ENCODE measurements at places on chromosomes 12 and 14. TPM values are rescaled to one million over a fixed set of nuclear protein-coding genes. Genes with fewer than 3 reads are reported as not detected.

The CIROP gene
- total RNA-seq: not detected

The TRMT5 gene
- total RNA-seq: 10.8 TPM

GRCh38 chr12:25208554-25208953, 13.5 kb downstream of the ETFRF1 start:
- DNase-seq: no peak

DNA sequence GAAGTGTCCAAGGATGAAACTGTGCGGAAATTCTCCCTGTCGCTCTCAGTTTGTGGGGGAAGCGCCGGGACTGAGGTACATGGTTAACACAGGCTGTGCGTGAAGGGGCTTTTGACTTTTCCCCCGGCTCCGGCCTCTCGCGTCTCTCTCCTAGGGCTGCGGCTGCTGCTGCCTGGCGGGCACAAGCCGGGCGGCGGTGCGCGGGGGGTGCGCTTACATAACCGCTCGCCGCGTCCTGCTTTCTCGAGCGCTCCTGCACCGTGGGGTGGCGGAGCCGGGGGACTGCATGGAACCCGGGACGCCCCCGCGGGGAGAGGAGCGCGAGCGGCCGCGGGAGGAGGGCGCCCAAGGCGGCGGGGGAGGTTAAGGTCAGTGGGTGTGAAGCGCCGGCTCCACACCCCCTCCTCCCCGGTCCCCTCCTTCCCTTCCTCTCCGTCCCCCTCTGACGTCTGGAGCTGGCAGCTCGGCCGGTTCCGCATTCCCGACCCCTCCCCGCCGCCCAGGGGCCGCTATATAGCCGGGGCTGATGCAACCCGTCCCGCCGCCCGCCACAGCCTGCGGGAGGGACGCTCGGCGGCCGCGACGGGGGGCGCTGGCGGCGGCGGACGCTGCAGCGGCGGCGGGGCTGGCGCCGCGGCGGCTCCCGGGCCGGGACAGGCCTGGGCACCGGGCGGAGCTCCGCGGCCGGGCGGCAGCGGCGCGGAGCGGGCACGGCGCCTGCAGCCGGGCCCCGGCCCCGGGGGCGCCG, at the start of gene JDP2:
Gene JDP2 (plus strand): TSS at position 541 of the 748 bp plus-strand sequence. CDS start 9,899 bp downstream, outside the sequence.
- peak; percentile 42 for DNase-seq

- no peak for DNase-seq
Observed at GRCh38 chr12:27305673-27306456, 26.8 kb upstream of the BMAL2 start.

DNA sequence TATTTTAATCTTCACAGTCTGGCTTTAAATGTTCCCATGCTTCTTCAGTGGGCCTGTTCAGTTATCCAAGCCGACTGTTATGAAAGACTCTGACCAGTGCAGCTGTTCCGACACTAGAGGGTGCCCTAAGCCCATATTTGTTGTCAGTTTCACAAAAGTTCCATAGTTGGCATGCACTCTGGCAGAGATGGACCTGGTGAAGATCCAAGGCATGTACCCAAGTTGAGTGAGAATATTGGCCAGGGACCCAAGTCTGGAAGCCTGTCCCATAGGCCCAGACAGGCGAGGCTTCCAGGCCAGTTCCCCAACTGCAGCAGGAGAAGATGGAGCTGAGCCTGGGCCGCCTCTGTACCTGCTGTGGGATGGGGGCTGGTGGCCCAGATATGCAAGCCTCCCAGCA, 27.4 kb upstream of the GUCY2C start:
- peak; percentile 64 for DNase-seq

DNA sequence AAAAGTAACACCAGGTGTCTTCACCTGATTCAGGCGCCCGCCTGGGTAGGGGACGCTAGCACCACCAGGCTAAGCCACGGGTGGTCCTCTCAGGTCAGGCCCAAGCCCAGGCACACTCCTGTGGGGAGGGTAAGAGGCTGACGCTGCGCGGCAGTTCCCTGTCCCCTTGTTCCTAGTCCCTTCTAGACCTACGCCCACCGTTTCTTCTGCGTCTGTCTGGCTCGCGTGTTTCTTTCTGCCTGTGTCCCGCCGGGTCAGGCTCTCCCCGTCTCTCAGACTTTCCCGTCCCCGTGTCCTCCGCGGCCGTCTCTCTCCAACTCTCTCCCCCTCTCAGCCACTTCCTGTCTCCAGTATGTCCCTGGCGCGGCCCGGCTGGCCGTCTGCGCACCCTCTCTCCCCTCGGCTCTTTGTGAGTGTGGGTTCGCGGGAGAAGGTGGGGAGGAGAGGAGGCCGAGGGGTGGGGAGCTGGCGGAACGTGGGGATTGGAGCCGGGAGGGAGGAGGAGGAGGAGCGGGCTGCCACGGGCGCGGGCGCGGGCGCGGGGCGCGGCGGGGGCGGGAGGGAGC, 3.1 kb upstream of the TNS2 start:
- DNase-seq: no peak

- DNase-seq: no peak
Observed at GRCh38 chr14:93538413-93538812, 107.7 kb downstream of the UNC79 start.

GRCh38 chr14:92595267-92595666, 81.7 kb downstream of the RIN3 start:
- DNase-seq: no peak

- no peak for DNase-seq
Observed at GRCh38 chr14:89121968-89122620, 294.9 kb downstream of the FOXN3 start.

Measured in naive thymus-derived CD8-positive, alpha-beta T cell (primary cell).